Erythroblast (primary cell): ENCODE measurements at places on chromosomes 3 and 15.

DNA sequence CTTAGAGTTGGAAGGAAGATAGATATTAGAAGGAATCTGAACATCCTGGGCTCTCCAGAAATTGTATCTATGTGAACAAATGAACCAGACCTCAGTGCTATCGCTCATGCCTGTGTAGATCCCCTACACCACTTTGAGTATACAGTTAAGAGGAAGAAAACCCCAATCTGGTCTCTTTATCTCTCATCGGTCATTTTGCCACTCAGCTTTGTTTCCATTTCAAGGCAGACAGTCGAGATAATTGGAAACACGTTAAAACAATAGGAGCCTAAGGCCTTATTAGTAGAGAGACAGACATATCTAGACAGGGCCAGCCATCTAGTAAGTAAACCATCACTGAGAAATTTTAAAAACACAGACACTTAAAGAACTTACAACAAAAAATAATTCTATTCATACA, 101.6 kb downstream of the MYLK start:
- DNase-seq = no peak

DNA sequence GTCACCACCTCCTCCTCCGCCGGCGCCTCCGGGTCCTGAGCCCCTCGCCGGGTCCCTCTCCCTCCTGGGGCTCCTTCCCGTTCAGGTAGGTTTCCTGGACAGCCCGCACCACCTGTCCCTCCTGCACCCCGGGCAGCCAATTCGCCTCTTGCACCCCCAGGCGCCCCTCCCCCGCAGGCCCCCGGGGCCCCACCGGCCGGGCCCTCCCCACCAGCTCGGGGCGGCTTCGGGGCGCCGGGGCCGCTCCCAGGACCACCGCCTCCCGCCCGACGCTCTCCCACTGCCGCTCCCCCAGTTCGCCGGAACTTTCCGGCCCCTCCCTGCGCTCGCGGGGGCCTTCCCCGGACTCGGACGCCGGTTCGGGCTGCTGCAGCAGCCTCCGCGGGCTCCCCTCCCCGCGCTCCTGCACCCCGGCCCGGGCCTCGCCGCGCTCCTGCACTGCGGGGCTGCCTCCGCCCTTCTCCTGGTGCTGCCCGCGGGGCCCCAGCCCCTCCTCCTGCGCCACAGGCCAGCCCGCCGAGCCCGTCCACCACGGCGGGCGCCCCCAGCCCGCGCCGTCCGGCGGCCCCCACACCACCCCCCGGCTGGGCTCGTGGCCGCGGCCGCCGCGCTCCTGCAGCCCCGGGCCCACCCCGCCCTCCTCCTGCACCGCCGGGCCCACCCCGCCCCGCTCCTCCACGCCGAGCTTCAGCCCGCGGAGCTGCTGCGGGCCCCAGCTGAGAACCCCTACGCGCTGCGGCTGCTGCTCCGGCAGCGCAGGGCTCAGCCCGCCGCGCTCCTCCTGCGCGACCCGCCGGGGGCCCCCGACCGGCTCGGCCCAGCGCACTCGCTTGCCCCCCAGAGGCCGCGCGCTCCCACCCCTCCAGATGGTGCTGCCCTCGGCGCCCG, 587 bp upstream of the TNK2 start:
- peak; percentile 60 for DNase-seq

- DNase-seq = no peak
These were observed 14.2 kb upstream of the SLC7A14 start for GRCh38 chr3:170600005-170600624.

DNA sequence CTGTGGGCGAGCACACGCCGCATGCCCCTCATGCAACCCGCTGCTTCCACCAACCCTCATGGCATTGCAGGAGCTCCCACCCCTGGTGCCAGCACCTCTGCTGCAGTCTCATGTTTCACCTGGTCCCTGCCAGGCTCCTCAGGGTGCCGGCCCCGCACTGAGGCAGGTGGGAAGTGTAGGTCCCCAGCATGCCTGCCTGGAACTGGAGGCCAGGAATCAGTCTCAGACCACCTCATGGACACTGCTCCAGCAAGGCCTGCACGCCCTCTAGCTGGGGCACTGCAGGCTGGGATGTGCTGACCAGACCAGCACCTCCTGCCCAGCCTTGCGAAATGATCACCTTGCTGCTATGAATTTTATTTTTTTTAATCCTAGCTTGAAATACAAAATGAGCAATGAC, 39.1 kb downstream of the OCA2 start:
- DNase-seq = no peak

GRCh38 chr15:38647683-38648082, 83.1 kb upstream of the RASGRP1 start:
- DNase-seq = no peak

DNA sequence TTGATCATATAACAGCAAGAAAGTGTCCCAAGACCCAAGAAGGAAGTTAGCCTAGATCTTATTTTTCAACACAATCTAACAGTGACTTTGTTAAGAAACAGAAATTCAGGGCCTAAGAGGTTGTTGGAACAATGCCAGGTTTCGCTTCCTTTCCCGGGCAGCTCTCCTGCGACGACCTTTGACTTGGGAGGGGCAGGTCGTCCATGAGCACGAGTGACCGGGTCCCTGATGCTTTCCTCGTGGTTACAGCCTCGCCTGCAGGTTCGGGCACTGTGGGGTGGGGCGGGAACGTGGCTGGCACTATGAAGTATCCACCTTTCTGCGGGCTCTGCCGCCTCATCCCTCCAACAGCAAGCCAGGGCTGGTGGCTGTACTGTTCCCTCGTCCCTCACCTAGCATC, 90.1 kb upstream of the RGMA start:
- peak; percentile 19 for DNase-seq

DNA sequence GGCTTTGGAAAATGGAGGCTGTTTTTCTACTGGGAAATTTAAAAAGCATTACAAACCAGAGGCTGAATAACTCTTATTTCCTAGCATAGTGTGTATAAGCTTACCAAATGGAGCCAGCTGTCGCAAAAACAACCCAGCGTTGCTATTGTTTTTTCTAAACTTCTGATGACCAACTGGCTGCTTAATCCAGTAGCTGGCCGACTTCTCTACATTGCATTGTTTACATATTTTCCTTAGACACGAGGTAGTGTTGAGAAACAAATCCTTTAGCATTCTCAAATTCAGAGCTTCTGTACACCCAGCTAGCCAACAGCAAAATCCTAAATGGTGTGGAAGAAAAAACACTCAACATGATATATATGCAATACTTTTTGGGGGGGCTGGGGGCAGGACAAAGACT, 161.0 kb upstream of the ADAMTS9 start:
- DNase-seq = no peak

DNA sequence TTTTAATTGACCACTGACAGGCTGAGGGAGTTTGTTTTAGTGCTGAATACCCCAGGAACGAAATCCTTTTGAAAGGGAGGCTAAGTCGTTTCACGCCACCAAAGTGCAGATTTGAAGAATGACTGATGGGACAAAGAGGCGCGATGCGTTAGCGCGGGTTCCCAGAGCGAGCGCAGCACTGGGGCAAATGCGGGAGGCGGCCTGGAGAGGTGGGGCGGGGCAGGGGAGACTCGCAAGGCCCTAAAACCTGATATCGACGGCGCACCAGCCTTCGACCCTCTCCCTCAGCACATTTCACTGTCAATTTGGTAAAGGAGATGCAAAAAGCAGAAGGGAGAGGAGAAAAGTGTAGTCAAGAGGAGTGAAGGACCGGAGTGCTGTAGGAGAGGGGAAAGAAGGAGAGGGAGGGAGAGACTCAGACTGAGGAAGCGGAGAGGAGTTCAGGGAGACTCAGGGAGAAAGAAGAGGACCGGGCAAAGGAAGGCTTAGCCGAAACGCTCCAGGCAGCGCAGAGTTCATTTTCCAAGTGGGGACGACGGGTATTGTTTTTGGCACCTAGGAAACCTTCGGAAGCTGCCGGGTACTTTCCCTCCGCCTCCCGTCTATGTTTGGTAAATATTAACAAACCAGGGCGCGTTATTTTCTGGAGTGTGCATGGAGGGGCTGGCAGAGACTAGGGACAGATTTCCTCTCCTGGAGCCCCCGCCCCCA, 3.8 kb upstream of the FOXB1 start:
- no peak for DNase-seq

DNA sequence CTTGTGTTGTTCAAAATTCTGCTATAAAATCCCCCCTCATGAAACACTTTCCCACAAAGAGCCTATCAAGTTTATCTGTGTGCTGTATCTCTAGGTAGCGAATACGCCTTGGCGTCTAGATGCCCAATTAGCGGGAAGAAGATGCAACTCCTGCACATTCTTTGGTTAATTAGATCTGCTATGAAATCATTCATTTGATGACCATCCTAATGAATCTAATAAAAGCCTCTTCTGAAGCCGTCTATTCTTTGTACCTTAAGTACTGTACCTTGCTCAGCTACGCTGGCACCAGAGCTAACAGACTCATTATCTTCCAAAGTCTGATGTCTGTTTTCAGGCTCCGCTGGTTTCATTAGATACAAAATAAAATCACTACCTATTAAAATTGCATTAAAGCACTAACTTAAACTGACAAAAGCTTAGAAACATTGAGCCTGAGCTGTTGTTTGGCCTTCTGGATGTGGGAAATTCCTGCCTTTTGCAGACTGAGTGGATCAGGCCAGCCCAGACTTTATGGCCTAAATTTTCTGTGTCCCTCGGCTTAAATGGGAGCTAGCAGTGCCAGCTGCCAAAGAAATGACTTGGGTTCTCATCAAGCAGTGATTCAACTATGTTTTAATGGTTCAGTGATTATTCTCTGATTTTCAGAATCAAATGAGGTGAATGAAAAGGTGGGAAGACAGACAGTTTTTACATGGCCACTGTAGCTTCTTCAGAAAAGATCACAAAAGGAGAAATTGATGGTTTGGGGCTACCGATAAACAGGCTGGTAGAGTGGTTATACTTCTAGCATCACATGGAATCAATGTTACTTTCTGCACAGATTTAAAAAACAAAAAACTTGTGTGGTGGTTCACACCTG, 28.4 kb upstream of the CHST2 start:
- no peak for DNase-seq
